ENCODE measurements at places on chromosomes 7 and 10.

GRCh38 chr7:80869106-80869784 lies 49.6 kb downstream of the SEMA3C start:
- no peak for DNase-seq

DNA sequence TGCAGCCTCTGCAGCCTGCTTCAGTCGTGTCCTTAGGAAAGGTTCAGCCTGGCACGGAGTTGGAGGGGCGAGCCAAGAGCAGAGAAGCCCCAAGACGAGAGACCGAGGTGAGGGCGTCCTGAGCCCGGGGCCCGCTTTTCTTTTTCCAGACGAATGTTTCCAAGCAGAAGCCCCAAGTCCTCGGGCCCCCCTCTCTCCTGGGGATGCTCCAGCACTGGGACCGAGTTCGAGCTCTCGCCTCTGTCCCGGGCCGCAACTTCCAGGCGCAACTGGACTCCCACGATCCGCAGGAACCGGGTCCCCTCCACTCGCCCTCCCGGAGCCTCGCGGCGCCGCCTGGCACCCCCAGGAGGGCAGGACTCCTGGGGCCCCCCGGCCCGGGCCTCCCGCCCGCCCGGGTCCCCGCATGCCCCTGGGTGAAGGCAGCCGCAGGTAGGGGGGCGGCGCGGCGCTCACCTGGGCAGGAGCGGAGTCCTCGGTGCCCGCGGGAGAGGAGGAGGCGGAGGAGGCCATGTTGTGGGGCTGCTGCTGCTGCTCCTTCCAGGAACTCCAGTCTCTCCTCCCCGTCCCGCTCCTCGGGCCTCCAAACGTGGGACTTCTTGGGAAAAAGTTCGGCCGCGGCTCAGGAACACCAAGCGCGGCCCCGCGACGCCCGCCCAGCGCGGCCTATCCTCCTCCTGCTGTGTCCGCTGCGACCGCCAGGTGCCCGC lies 45.3 kb upstream of the CDK1 start:
- peak; percentile 74 for DNase-seq

DNA sequence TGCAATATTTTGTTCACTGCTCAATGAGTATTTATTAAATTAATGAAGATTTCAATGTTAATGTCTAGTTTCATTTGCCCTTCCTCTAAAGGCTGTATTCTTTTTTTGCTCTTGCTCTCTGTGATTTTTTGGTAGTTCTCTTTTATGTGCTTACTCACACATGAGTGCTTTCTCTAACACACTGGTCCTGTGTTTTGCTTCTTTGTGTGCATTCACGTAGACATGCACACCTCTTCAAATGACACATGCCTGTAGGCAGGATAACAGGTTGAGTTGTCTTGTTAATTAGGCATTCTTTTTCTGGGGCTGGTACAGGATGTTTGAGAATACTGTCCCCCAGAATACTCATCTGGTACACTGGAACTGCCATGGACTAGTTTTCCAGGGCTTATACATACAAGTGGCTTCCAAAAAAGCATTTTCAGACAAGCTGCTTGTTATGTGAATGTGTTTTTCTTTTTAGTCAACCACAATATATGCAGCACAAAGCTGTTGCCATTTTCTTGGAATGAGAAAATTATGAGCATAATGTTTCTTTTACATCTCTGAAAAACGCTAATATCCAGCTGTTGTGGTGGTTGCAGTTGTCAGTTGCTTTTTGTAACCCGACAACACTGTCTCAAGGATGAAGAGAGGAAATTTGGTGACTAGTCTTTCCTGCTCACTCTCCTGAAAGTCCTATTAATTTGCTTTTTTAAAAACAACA lies 416.4 kb downstream of the AUTS2 start:
- no peak for DNase-seq

- DNase-seq = no peak
Observed at GRCh38 chr7:155262031-155262430, 35.6 kb upstream of the INSIG1 start.
